ENCODE measurements at places on chromosomes 13 and 19.

DNA sequence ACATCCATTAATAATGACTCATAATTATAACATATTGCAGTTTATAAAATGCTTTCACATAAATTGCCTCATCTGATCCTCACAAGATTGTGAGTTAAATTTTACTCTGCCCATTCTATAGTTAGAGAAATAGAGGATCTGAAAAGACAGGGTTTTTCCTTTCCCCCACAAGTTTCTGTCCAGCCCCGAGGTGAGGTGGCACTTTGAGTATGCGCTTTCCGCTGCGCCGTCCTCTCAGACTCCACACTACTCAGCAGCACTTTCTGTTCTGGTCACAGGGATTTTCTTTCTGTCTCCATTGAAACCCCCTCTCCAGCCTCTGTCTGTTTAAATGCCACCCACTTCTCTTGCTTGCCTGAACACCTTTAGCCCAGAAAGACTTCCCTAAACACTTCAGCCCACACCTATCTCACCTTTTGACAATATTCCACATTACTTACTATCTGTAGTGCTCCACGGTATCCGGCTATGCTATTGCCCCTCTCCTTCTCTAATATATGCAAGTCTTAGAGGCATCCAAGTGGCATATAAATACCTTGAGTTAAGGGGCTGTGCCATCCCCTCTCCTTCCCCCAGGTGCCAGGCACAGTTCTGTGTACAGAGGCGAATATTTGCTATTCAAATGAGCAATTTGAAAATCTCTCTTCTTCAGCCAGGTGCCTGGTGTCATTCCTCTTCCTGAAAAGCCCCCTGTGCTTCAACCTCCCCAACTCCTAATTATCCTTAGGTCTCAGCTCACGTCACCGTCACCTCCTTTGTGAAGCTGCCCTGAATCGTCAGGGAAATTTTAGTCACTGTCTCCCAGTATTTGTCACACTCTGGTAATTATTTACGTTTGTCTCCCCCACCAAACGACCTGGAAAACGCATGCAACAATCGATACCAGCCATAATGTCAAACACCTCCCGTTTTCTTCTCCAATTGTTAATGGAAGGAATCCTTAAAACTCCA lies 268.7 kb downstream of the NHLRC3 start:
- no peak for DNase-seq

- DNase-seq: no peak
These were observed 1.9 kb upstream of the C1QTNF9 start for GRCh38 chr13:24307211-24308067.

GRCh38 chr13:71320452-71320851 lies 546.6 kb downstream of the DACH1 start:
- no peak for DNase-seq

- no peak for DNase-seq
These were observed 485.3 kb downstream of the UQCRFS1 start for GRCh38 chr19:28727480-28728159.

DNA sequence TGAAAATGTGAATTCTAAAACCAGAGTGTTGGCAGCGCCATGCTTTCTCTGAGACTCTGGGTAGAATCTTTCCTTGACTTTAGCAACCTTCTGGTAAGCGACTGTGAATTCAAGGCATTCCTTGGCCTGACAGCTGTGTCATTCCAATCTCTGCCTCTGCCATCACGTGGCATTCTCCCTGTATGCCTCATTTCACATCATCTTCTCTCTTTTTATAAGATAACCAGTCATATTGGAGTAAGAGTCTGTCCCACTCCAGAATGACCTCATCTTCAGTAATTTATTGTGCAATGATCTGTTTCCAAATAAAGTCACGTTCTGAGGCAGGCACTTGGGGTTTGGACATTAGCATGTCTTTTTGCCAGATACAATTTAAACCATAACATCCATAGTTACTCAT lies 103.4 kb upstream of the POSTN start:
- DNase-seq: no peak

- DNase-seq: no peak
These were observed 1.1 kb downstream of the NAXD start for GRCh38 chr13:110616103-110617101.

DNA sequence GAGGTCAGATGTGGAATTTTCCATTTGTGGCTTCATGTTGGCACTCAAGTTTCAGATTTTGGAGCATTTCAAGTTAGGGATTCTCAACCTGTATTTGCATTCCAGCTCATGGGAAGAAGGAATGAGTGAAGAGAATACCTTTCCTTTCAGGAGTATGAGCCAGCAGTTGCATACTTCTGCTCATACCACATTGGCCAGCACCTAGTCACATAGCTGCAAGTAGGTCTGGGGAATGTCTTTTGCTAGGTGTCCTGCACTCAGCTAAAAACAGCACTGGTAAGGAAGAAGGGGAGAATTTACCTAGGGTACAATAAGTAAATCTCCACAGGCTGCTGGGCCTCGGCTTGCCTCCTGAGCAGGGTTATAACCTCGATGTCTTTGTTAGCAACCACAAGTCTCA lies 24.6 kb upstream of the ATP8A2 start:
- no peak for DNase-seq

DNA sequence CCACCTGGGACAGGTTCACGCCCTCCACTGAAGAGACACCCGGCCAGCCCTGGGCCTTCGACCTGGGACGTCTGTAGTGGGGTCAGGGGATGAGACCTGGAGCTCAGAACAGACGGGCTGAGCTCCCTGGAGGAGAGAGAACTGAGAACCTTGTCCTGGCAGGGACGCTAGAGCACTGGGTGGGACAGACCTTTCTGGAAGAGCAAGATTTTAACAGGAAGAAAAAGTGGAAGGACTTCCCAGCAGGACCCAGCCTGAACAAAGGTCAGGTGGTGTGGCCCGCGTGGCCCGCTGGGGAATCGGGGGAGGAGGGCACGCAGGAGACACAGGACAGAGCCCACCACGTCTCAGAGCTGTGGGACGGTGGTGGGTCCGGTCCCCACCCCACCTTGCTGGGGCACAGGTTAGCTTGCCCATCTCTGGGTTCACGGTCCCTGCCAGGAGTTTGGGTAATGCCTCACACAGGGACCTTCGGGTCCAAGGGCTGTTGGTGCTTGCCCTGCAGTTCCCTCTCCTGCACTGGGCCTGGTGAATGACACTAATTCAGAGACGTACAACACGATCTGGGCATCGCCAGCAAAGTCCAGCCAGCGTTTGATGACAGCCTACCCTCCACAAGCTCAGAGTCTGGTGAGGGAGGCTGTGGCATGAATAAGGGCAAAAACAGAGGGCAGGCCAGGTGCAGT lies 1.2 kb upstream of the EFNA2 start:
- no peak for DNase-seq

DNA sequence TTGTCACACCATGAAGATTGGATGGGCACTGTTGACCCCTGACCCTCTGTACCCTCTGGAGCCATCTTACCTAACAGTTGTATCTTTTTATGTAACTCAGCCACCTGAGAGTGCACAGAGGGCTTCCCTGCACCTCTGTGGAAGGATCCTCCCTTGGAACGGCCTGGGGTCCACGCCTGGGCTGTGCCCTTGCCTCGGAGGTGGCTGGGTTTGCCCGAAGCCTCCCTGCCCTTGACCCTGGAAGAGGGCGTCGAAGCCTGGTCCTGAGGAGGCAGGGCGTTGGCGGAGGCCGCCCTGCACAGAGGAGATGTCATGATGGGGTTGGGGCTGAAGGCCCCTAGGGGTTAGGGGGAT lies 241 bp downstream of the ODAD3 start:
- DNase-seq: no peak

DNA sequence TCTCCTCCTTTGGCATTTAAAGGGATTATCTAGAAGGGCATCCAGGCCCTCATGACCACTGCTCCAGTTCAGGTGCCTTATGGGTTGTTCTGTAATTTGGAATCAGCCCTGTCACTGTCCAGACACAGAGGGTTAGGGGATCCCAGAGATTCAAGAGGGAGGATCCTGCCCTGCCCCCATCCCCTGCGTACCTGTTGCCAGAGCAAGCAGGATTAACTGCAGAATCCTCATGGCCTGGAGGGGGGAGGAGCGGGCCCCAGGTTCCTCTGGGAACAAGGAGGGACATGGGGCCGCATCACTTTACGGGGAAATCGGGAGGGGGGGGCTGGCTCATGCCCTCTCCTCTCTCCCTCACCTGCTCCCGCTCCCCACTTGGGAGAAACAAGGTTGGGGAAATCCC lies 1.0 kb downstream of the KLK11 start:
- DNase-seq: no peak

DNA sequence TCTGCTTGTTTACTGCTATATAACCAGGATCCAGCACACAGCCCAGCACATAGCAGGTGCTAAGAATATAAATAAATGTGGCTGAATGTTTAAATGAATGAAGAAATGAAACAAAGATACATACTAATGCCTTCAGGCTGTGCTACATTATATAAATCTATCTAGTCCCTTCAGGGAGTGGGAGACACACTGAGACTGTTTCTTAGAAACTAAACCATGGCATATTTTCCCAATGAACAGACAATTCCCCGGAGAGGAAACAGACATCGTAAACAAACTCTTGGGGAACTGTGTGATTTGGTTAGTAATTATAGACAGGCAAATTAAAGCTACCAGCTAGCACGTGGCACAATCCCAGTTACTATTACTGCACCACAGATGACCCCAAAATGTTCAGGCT lies 9.7 kb upstream of the FEM1A start:
- no peak for DNase-seq

- DNase-seq: no peak
These were observed 4.1 kb downstream of the MICOS13 start for GRCh38 chr19:5676105-5676771.

DNA sequence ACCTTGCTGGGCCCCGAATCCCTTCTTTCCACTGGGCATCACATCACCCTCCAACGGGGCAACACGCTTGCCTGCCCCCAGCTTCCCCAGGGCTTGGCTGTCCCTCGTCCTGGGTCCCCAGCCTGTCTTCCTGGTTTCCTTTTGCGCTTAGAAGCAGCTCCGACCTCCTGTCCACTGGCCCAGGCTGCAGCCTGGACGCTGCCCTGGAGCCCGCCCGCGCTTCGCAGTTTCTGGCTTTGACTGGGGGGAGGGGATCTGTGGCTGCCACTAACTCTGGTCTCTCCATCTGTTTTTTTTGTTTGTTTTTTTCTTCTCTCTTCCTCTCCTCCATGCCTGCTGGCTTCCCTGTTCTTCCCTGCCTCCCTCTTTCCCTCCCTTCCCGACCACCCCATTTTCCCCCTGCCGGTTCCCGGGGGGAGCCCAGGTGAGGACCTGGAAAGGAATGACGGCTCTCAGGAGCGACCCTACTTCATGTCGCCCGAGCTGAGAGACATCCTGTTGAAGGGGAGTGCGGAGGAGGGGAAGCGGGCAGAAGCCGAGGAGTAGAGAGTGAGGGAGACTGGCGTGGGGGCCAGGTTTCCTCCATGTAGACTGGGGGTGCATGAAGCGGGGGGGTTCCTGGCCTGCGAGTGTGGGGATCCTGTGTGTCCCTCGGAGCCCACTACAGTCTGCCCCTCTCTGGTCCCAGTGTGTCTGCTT lies 11.5 kb upstream of the ILF3 start:
- DNase-seq: no peak

DNA sequence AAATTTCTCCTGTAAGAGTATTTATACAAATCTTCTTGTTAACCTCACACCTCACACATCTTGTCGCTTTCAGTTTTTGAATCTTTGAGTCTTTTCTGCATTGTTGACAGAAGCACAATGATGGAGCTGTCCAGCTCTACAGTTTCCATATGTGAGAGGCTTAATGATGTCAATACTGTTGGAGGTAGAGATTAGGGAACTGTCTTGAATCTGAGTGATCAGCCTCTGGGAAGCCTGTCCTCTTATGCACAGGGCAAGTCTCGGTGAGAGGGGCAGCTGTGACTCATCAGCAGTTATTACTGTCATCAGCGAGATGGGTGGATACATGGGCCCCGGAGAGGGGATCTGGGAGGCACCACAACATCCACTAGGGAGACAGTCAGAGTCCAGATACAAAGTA lies 4.6 kb upstream of the ITGBL1 start:
- DNase-seq: no peak

DNA sequence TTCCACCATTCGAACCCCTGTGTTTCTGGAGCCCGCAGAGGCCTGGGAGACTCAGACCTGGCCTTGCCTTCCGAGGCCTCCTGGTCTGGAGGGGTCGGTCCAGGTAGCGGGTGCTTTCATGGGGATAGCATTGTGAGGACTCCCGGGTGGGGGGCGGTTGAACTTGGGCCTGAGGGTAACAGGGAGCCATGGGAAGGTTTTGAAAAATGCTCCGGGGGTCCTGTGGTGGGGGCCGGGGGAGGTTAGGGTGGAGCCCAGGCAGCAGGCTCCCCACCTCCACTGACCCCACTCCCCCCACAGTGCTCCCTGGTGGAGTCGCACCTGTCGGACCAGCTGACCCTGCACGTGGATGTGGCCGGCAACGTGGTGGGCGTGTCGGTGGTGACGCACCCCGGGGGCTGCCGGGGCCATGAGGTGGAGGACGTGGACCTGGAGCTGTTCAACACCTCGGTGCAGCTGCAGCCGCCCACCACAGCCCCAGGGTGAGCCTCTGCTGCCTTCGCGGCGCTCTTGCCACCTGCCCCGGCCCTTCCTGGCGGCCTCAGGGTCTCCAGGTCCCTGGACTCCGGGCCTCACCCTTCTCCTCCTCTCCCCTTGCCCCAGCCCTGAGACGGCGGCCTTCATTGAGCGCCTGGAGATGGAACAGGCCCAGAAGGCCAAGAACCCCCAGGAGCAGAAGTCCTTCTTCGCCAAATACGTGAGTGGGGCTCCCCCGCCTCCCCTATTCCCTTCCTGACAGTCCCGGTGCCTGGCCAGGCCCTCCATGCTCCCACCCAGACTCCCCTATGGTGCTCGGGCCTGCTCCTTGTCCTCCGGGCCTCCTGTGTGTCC lies 3.8 kb upstream of the GARIN5A start:
- DNase-seq: no peak

DNA sequence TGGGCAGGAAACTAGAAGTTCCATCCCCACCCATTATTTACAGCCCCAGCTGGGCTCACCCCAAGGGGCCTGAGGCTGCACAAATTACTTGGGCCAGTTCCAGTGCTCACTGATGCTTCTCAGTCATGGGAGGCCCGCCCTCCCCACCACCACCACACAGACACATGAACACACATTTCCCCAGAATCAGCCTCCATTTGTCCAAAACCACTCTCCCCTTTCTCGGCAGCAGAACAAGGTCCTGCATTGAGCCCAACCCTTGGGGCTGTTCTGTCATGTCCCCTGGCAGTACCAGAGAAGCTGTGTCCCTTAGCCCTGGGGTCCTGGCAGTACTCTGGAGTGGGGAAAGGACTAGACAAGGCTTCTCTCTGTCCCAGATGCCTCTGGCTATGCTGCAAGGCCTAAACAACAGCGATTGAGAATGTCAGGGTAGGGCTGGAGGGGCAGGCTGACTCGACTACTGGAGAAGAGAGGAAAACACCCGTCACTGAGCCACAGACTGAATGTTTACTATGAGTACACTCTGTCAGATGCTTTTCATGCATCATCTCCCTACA lies 21.8 kb downstream of the SAMD4B start:
- DNase-seq: no peak

DNA sequence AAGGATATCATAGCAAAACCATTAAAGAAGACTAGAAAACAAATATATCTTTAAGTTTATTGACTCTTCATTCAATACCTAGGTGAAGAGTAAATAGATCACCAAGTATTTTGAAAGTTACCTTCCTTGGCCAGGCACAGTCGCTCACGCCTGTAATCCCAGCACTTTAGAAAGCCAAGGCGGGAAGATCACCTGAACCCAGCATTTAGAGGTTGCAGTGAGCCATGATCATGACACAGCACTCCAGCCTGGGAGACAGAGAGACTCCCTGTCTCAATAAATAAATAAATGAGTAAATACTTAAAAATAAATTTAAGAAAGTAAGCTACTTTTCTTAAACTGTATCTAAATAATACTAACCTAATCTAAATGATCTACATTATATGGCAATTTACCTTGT lies 8.9 kb upstream of the WBP4 start:
- no peak for DNase-seq

- DNase-seq: no peak
These were observed 968 bp downstream of the UBE2M start for GRCh38 chr19:58557221-58558065.
